ENCODE measurements at places on chromosomes 5 and 9. TPM values are rescaled to one million over a fixed set of nuclear protein-coding genes. Genes with fewer than 3 reads are reported as not detected.

GRCh38 chr9:95193480-95193879, 124.0 kb downstream of the FANCC start:
- no peak for DNase-seq

DNA sequence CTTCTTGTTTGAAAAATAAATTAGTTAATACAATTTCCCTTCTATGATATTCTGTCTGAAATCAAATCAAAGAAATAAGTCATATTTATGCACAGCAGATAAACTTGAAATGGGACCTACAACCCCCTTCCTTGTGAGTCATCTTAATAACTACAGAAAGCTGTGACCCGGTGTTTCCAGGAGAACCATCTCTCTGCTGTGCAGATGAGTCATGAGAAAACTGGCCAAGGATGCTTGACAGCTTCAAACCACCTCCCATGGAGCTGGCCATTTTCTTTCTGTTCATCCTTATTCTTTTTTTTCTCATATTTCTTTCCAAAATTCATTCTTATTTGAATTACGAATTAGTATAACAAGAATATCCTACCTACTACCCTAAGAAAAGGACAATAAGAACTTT, 43.4 kb upstream of the NR4A3 start:
- no peak for DNase-seq

GRCh38 chr5:135604056-135604455, 25.3 kb upstream of the CXCL14 start:
- DNase-seq, result no peak

DNA sequence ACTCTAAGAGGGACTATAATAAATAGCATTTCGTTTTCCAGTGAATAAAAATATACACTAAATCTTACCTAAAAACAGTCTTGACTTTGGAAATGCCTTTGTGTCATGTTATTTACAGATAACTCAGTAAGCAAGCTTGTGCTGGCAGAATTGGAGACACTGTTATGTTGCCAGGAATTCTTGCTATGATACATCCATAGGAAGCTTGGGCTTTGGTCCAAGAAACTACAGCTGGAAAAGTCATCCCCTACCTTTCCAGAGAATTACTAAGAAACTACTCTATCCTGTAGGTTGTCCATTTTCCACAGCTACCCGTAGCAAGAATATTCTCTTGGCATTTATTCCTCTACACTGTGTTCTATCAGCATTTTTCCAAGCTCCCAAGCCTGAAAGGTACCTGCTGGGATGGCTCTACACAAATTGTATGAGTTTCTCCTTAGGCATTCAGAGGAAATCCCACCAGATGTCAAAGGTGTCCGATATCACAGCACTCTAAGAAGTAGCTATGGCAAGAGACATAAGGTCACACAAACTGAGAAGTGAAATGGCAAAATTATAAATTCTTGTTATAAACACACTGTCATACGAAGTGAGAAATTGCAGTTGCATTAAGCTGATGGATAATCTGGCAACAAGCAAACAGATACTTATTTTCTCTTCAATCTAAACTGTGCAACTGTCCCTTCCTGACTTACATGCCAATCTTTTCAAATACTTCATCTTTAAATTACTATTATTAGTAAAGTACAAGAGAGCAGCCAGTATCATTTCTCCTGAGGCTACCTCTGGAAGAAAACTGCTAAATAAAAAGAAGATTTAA, 68.5 kb downstream of the MCTP1 start:
- no peak for DNase-seq

The TEK gene
- not detected for total RNA-seq

DNA sequence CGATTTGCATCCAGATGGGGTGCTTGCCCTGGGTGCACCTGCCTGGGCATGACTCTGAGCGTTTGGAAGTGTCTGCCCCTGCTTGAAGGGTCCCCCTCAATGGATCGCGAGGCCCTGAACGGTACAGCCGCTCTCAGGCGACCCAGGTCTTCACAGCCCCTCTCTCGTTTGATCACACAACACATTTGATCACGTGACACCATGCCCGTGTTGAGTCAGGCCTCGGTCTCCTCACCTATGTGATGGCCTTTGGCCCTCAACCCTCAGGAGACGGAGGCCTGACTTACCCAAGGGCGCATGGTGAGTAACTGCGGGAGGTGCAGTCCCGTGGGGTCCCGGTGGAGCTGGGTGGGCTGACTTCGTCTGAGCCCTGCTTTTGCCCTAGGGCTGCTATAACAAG, 3.0 kb upstream of the ASB6 start:
- no peak for DNase-seq

DNA sequence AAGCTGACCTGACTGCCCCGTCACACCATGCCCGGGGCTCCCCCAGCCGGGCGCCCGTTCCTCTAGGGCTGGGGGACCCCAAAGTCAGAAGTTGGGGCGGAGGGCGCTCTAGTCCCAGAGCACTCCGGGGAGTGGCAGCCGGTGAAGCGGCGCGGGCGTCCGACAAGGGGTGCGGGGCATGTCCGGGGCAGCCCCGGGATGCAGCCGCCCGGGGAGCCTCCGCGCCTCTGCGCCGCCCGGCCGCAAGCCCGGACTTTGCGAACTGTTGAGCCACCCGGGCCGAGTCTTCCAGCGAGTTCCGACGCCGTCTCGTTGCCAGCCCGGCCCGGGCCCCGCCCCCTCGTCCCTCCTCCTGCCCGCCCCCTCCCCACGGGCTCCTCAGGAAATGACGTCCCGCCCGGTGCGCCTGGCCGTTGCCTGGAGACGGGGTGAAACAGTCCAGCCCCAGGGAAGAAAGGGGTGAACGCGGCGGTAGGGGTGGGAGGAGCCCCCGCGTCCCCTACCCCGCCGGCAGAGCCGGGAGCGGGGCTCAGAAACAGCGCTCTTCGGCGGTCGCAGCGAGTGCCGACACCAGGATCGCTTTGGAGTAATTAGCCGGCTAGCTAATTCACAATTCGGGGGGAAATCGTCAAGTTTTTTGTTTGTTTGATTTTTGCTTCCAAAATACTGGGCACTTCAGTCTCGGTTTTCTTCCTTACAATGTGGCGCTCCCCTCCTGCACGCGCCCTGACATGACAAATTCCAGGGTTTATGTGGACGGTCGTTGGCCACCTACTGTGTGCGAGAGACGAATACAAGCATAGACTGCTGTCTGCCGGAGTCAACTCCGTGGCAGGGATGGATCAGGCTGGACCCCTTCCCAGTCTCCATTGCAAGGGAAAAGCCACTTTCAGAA, at the start of gene WHRN:
WHRN (minus strand) TSS at position 287 of the 895 bp plus-strand sequence. CDS start 672 bp downstream, outside the sequence.
- DNase-seq, result peak; percentile 90

The RFESD gene
- total RNA-seq, result 2.8 TPM

GRCh38 chr9:78756813-78757510, 460.0 kb downstream of the PSAT1 start:
- no peak for DNase-seq

- DNase-seq, result no peak
These were observed 35.5 kb downstream of the GCNT4 start for GRCh38 chr5:75016896-75017295.

The PCDHGC4 gene
- not detected for total RNA-seq

DNA sequence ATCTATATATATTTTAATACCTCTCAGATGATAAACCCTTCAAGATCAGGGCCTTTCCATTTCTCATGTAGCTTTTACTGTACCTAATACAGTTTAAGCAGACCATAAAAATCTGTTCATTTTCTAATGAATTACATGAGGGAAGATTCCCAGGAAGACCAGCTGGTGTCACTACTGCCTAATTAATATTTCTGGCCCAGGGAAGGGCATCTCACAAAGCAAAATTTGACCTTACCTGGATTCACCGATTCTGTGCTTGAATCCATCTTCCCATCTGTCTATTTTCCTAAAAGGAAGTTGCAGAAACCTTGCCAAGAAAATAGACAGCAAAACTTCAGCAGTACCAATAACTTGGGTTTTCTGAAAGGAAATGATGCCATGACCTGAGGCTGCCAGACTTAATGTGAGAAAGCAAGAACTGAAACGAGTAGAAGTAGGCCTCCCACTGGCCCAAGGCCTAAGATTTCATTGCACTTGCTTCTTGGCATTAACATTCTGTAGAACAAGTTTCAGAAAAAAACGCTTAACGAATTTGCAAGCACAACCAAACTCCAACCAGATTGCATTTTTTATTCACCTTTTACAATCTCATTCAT, 83.0 kb upstream of the GLIS3 start:
- no peak for DNase-seq

DNA sequence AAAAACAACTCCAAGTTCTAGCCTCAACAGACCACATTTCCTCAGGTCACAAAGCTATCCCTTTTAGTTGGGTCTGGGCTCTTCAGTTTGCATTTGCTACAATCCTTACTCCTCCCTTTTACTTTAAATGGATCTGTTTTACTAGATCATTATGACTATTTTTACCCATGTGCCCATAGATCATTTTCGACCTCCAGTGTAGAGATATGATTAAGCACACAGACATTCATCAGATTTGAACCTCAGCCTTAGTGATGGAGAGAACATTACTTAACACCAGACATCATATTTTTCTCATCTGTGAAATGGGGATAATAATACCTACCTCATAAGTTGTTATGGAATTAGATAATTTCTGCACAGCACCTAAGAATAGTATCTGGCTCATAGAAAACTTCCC, 141.9 kb downstream of the NPR3 start:
- DNase-seq, result no peak

The ZDHHC11B gene
- total RNA-seq, result 31.2 TPM

- DNase-seq, result no peak
These were observed 78.4 kb downstream of the ZNF354C start for GRCh38 chr5:179138568-179138925.

GRCh38 chr5:191036-191948, at the start of gene LRRC14B:
LRRC14B (plus strand) TSS chr5:191495; CDS start chr5:191539, 44 bp downstream.
- DNase-seq, result no peak

The IFNA2 gene
- total RNA-seq, result not detected

Measured in T-helper 17 cell (primary cell).